PC-9 (cell line): ENCODE measurements at places on chromosomes 2 and 18. TPM values are rescaled to one million over a fixed set of nuclear protein-coding genes. Genes with fewer than 3 reads are reported as not detected.

Gene GKN2
- total RNA-seq: not detected in 2 replicates

Gene MEP1B
- total RNA-seq: not detected in 2 replicates

Gene SNED1
- total RNA-seq: 2.8 and 9.6 TPM in 2 replicates

Gene TRIM43
- not detected in 2 replicates for total RNA-seq

Gene CYS1
- total RNA-seq: 0.43 and 0.61 TPM in 2 replicates

Gene UGT1A5
- total RNA-seq: 71.3 and 91.2 TPM in 2 replicates

Gene MATN3
- total RNA-seq: 1.0 and 1.9 TPM in 2 replicates

Gene ASB18
- total RNA-seq: 0.46 TPM in 1 of 2 replicates, not detected in the other

Gene IGFBP2
- total RNA-seq: 106 and 133 TPM in 2 replicates

Gene HOXD3
- total RNA-seq: not detected in 2 replicates

Gene SLC30A3
- total RNA-seq: 1.5 and 2.3 TPM in 2 replicates

Gene CPO
- not detected in 2 replicates for total RNA-seq

Gene LOXHD1
- not detected in 2 replicates for total RNA-seq

Gene OSR1
- 6.4 and 6.9 TPM in 2 replicates for total RNA-seq

Gene MOGAT1
- total RNA-seq: 0.35 and 0.65 TPM in 2 replicates

Gene SERPINB13
- total RNA-seq: not detected in 2 replicates

Gene MAP3K19
- total RNA-seq: not detected in 2 replicates

Gene TMEM18
- total RNA-seq: 30.5 and 32.4 TPM in 2 replicates

Gene PCBP1
- 148 and 227 TPM in 2 replicates for total RNA-seq
